Upper lobe of left lung (tissue), 6 donors: ENCODE measurements at places on chromosomes 3 and 15.
A peak's percentile ranks its signal among the peaks of the same experiment; 100 is the strongest.

GRCh38 chr3:146892041-146892440 lies 286.9 kb upstream of the PLSCR5 start:
- no peak for DNase-seq

DNA sequence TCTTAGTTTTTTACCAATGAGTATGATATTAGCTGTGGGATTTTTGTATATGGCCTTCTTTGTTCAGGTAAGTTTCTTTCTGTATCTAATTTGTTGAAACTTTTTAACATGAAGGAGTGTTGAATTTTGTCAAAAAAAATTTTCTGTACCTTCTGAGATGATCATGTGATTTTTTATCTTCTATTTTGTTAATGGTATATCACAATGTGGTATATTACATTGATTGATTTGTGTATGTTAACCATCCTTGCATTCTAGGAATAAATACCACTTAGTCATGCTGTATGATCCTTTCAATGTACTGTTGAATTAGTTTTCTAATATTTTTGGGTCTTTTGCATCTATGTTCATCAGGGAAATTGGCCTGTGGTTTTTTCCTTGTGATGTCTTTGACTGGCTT lies 92.5 kb upstream of the MNS1 start:
- DNase-seq: no peak

- DNase-seq: no peak
These were observed 172.8 kb upstream of the UBE3A start for GRCh38 chr15:25611603-25612002.

DNA sequence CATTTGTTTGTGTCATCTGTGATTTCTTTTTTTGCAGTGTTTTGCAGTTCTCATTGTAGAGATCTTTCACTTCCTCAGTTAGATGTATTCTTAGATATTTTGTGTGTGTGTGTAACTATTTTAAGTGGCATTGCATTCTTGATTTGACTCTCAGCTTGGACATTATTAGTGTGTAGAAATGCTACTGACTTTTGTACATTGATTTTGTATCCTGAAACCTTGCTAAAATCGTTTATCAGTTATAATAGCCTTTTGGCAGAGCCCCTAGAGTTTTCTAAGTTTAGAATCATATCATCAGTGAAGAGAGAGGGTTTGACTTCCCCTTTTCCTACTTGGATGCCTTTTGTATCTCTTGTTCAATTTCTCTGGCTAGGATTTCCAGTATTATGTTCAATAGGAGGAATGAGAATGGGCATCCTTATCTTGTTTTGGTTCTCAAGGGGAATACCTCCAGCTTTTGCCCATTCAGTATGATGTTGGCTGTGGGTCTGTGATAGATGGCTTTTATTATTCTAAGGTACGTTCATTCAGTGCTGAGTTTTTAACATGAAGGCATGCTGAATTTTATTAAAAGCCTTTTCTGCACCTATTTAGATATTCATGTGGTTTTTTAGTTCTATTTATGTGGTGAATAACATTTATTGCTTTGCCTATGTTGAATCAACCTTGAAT lies 211.7 kb downstream of the MBNL1 start:
- DNase-seq: no peak

GRCh38 chr3:30632065-30632464 lies 25.7 kb downstream of the TGFBR2 start:
- no peak for DNase-seq

GRCh38 chr3:17258823-17259436 lies 374.2 kb downstream of the PLCL2 start:
- no peak for DNase-seq

GRCh38 chr3:4588466-4588865 lies 95.3 kb downstream of the ITPR1 start:
- DNase-seq: no peak

GRCh38 chr3:173397161-173398110 lies at the start of gene NLGN1:
Gene NLGN1, plus strand, starts transcription at chr3:173397744.
- DNase-seq: peak; percentile 53

DNA sequence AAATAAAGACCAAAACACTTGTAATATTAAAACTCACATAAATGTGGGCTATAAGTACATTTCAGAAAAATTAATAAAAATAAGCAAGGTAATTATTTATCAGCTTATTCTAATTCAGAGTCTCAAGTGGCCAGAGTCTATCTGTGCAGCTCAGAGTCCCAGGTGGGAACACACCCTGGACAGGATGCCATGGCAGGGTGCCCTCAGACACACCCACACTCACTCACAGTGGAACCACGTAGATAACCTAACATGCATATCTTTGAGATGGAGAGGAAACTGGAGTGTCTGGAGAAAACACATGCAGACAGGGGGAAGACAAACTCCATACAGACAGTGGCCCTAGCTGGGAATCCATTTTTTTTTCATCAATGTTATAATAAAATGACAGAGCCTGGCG lies 37.2 kb downstream of the FSIP1 start:
- no peak for DNase-seq

DNA sequence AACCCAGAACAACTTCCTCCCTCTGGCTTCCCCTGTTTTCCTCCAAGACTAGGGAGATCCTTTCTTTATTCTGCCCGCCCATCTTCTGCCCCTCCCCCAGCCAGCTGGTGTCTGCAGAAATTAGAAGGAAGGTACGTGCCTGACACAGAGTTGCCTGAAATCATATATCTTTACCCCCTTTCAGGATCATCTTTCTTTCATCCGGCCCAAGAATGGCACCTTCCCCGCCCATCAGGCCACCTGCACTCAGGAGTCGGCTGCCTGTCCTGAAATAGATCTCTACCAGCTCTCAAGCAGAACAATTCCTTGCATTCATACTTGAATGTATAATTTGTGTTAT lies 133.7 kb downstream of the VGLL4 start:
- DNase-seq: no peak

DNA sequence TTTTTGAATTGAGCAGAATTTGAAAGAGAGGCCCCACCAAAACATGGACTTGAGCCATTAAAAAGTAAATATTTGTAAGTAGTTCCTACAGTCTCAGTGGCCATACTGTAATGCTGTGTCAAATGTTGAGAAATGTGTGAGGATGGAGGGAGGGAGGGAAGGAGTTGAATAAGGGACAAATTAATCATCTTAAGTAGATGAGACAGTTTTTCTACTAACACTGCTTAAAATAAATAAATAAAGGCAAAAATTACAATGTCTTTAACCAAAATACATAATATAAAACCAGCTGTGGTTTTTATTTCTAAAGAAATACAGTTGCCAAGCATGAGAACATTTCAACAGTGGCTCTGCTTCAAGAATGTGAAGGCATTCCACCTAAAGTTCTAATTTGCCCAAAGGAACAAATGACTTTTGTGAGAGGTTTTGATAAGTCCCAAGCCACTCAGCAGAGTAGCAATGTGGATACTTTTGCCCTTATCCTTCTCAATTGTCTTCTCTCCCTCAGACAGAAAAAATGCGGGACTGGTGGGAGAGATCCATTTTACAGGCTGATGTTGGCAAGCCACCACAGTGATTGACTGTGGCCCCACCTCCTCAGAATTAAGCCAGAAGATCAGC lies 427.0 kb upstream of the RARB start:
- no peak for DNase-seq
